ENCODE measurements at places on chromosomes 1 and 21. TPM values are rescaled to one million over a fixed set of nuclear protein-coding genes. Genes with fewer than 3 reads are reported as not detected.

- H3K36me3 ChIP-seq: no peaks in the 10 kb centered on the region
- H3K27me3 ChIP-seq: no peaks in the 10 kb centered on the region
- no peaks in the 10 kb centered on the region for H3K4me1 ChIP-seq
- no peak overlapping the region for H3K27ac ChIP-seq
- no peak overlapping the region for H3K4me3 ChIP-seq
- no peak for DNase-seq
Observed at GRCh38 chr1:31249854-31250253, 10.2 kb upstream of the NKAIN1 start.

Gene TPTE
- total RNA-seq: not detected

Gene SPRR1A
- not detected for total RNA-seq

Gene CD84
- not detected for total RNA-seq

Gene ARHGAP30
- total RNA-seq: not detected

GRCh38 chr1:64757213-64757612 lies 12.3 kb downstream of the RAVER2 start:
- H3K4me3 ChIP-seq: no peak overlapping the region
- no peaks in the 10 kb centered on the region for H3K27me3 ChIP-seq
- no peaks in the 10 kb centered on the region for H3K4me1 ChIP-seq
- peak; percentile 2 for DNase-seq

DNA sequence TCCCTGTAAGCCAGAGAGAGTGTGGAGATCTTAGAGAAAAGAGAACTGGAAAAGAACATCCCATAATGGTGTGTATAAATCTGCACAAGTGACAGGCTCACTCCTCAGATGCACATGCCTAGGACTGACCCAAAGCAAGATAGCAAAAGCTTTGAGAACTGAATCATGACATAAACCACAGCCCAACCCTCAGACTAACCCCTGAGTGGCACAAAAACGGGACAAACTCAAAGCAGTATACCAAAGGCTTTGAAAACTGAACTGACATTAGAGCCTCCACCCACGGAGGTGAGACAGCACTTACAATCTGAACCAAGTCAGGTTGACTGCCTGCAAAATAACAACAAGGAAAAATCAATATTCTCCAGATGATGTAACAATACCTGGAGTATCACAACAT lies 70.8 kb downstream of the TIAM1 start:
- H3K27ac ChIP-seq: no peak overlapping the region
- no peak overlapping the region for H3K4me3 ChIP-seq
- DNase-seq: no peak

- H3K27ac ChIP-seq: no peak overlapping the region
- no peaks in the 10 kb centered on the region for H3K27me3 ChIP-seq
- no peak for DNase-seq
- peaks cover 10% of the 10 kb centered on the region for H3K4me1 ChIP-seq
- no peaks in the 10 kb centered on the region for H3K36me3 ChIP-seq
- no peak overlapping the region for H3K4me3 ChIP-seq
Observed at GRCh38 chr1:204835737-204836136, 34.9 kb upstream of the NFASC start.

Measured in GM23248 (cell line).